H1 (cell line): ENCODE measurements at places on chromosomes 11 and 22. TPM values are rescaled to one million over a fixed set of nuclear protein-coding genes. Genes with fewer than 3 reads are reported as not detected.

GRCh38 chr11:92411431-92411830, 186.8 kb downstream of the FAT3 start:
- no peak for DNase-seq

Gene MPZL2
- 2.4 and 2.6 TPM in 2 replicates for total RNA-seq

DNA sequence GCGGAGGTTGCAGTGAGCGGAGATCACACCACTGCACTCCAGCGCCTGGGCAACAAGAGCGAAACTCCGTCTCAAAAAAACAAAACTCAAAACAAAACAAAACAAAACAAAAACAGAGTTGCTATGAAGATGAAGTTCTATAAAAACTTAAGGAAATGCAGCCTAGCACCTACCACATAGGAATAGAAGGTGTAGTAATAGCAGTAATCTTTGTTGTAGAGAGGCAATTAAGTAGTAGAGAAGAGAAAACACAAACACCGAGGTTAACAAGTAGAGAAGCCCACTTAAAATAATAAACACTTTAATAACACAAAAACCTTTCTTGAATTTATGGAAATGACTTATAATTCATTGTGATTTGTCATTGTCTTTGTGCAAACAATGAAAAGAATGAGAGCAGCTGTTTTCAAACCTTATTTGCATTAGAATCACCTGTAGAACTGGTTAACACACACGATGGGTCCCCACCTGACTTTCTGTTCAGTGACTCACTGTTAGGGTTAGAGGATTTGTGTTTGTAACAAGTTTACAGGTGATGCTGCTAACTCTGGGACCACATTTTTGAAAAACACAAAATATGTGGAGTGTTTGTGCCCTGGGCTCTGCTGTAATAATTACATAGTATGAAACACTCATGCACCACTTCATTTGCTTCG, 43.1 kb downstream of the TYR start:
- no peak for DNase-seq

Gene MOGAT2
- total RNA-seq: not detected in 2 replicates

Gene SSTR3
- 0.22 and 0.54 TPM in 2 replicates for total RNA-seq

DNA sequence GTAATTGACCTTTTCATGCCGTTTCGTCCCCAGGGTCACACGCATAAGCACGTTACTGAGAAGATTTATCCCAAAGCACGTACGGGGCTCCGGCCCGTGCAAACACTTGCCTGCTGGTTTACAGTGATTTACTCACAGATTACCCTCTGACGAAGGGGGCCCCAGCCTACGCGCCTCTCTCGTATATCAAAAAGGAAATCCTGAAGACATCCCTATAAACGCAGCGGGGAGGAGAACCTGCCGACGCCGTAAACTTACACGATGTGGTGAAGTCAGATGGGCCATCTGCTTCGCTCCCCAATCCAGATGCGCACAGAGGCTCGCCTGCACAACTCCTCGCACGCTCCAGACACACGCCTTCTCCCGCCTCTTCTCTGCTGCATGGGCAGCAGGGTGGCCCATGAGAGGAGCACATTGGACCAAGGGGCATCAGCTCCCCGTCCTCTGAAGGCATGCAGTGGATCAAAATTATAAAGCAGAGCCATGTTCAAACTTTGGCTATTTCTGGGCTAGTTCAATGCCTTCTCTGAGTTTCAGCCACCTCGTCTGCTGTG, 123.6 kb downstream of the MN1 start:
- DNase-seq: no peak

GRCh38 chr11:88480223-88480622, 142.7 kb upstream of the CTSC start:
- DNase-seq: no peak

Gene FBLN1
- total RNA-seq: 168 and 184 TPM in 2 replicates

DNA sequence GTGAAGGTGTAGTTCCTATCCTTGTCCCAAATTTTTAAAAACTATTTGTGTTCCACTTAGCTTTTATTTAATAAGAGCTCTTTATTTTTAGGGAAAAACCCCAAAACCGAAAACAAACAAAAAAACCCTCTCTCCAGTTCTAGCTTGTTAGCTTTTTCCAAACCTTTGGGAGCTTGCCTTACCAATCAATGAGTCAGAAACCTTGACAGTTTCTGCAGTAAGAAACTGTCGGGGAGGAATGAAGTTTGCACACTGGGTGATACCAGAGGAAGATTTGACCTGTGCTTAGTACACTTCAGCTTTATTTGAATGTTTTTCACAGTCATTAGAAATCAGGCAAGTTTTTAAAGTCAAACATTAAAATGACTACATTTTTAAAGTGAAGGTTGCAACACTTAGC, 105.0 kb downstream of the FAT3 start:
- DNase-seq: no peak

- no peak for DNase-seq
Measured at GRCh38 chr11:36532941-36533601, 23.0 kb upstream of the TRAF6 start.

Gene LIN7C
- 41.7 and 42.7 TPM in 2 replicates for total RNA-seq

Gene IGSF22
- total RNA-seq: not detected in 2 replicates

Gene OR5AK2
- not detected in 2 replicates for total RNA-seq

Gene BARX2
- not detected in 2 replicates for total RNA-seq

Gene ART1
- not detected in 2 replicates for total RNA-seq

- no peak for DNase-seq
Measured at GRCh38 chr11:45647329-45647728, 18.1 kb downstream of the CHST1 start.

DNA sequence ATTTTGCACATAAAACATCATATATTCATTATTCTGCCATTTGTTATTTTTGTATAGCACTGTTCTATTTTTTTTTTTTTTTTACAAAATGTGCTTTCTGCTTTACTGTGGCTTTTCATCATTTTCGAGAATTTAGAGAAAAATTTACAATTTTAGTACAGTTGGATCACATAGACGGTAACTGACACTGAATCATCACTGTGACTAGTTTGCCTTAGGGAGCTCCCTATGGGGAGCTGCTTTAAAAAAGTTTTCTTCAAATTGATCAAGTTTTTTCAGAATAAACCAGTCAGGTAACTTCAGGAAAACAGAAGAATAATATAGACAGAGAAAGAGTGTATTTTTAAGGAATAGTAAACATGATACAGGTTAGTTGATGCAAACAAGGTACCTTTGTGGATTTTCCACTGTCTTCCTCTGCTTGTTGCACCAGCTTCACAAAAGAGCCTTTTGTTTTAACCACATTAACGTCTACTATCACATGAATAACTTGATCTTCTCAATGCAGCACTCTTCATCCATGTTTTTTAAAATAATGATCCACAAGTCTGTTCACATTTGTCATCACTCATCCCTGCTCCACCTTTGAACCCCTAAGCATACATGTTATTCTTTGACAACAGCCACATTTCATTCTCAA, 327.0 kb downstream of the DYNC2H1 start:
- DNase-seq: no peak

DNA sequence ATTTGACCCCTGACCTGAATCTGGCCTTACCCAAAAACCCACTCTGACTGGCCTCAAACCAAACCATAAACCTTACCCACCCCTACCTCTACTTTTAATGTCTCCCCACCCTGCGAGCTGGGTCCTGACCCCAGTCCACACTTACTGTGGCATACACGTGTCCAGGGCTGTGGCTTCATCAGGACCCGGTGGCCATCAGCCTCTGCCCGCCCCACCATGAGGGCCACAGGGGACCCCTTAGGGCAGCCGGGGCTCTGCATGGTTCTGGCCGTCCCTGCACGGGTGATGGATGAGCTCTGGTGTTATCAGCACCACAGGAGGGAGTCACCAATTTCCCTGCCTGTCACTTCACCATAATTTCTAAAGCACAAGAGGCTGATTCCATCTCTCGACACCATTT, 87.5 kb upstream of the LMO1 start:
- DNase-seq: no peak

DNA sequence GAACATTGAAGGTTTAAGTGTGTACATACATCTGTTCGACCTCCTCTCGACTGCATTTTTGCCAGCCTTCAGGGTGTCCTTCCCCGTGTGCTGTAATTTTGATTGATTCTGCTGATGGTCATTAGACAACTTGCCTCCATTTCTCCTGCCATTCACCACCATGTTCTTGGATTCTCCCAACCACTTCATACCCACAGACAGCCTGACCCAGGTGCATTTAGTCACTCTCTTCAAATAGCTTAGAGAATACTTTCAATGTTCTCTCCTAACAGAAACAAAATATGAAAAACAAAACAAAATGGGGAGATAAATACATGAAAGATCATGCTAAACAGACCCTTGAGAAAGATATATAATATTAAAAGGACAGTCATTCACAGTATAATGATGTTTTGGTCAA, 23.2 kb downstream of the KMT5B start:
- no peak for DNase-seq

- no peak for DNase-seq
Measured at GRCh38 chr11:69129647-69130046, 26.1 kb upstream of the SMIM38 start.

DNA sequence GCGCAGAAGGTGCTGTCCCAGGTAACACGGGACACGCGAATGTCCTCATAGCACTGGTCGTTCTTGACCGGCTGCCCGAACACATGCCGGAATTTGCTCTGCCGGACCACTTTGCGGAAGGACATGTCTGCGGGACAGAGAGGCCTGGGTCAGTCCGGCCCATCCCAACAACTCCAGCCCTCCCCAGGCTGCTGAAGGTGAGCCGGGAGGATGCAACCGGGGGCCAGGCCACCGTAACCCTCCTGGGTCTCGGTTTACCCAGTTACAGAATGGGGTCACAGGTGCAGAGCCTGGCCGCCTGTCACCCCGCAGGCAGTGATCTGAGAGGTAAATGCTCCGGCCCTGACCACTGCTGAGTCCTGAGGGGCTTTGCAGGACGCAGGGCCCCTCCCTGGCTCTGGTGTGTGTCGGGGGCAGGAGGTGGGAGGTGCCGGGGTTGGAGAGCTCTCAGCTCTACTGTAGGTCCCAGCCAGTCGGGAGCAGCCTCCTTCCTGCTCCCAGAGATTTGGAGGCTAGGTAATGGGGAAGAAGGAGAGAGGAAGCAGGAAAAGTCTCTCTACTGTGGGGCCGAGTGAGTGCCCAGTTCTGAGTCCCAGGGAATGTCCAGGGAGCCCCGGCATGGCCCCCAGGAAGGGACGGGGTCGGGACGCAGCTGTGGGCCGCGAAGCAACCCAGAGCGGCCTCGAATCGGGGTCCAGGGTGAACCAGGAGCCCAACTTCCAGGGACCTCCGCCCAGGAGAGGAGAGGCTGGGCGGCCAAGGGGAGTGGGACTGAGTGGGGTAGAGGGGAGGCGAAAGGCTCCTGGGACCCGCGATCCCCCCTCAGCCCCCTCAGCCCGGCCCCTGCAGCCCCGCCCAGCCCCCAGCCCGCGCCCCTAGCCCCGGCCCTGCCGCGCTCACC, 522 bp downstream of the CORO1B start:
- no peak for DNase-seq

Gene CYB5R3
- total RNA-seq: 75.3 and 82.5 TPM in 2 replicates

Gene MMP13
- total RNA-seq: not detected in 2 replicates

Gene FOLR2
- not detected in 2 replicates for total RNA-seq

Gene POU2F3
- 1.0 and 1.1 TPM in 2 replicates for total RNA-seq

GRCh38 chr11:18650859-18651557, 16.9 kb upstream of the SPTY2D1 start:
- peak; percentile 31 for DNase-seq
